ENCODE measurements at places on chromosomes 1 and 21. TPM values are rescaled to one million over a fixed set of nuclear protein-coding genes. Genes with fewer than 3 reads are reported as not detected.

DNA sequence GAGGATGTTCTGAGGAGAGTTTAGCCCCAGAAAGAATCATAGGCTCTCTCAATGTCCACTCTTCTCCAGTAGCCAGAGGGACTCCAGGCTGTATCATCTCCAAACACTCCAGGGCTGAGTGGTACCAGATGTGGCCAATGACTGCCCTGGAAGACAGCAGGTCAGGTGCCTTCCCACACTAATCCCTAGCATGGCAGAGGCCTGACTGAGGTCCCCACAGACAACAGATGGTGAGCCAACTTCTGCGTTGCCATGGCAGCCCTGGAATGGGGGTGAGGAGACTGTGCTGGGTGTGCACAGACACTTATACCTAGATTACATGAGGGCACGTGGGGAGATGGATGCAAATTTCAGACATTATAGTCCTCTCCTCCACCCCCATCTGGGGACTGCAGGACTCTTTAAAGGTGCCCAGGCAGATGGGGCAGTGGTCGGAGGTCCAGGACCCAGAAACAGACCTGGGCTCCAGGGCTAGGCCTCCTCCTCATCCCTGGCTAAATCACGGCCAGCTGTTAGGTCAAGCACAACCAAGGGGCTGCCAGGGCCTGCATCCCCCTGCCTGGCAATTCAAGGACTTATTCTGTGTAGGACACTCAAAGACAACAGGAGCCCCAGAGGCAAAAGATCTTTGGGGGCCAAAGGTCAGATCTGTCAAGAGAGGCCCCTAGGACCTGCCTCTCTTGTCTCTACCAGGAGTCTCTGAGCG, 42.9 kb downstream of the CAMK2N1 start:
- DNase-seq: no peak

KIF26B gene
- total RNA-seq: 0.36 TPM

KCNK2 gene
- total RNA-seq: 0.27 TPM

DNA sequence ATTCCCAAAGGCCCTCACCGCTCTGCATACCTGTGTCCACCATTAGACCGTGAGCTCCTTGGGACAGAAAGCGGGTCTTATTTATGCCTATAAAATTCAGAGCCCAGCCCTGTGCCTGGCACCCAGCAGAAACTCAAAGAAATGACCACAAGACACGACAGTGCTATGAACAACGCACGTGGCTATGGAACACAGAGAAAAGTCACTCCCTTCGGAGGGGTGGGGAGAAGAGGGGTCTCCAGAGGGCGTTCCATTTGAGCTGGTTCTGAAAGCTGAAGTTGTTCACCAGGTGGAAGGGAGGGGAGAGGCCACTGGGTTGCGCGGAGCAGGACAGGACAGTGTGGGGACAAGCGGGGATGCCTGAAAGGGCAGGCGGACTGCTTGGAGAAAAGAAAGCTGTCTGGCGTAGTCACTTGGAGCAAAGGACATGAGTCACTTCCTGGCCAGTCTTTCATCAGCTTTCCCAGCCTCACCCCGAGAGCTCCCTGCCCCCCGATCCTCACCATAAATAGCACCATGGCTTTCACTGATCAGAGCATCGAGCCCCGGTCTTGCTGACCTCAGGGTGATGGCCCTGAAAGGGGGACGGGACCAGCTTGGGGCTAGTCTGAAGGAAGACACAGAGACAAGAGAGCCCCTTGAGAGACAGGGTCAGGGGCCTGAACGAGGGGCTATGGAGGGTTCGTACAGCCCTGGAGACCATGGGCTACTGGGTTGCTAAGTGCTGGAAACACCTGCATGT, 28.5 kb downstream of the ECE1 start:
- DNase-seq: peak; percentile 52

FAM163A gene
- 0.15 TPM for total RNA-seq

GRCh38 chr1:38565020-38565491, 294.5 kb downstream of the RRAGC start:
- no peak for DNase-seq

- no peak for DNase-seq
Observed at GRCh38 chr1:53311702-53312305, 16.1 kb downstream of the LRP8 start.

- no peak for DNase-seq
Observed at GRCh38 chr1:9849691-9850441, 26.1 kb upstream of the CLSTN1 start.

GUCA2A gene
- 1,178 TPM for total RNA-seq

DSCAM gene
- not detected for total RNA-seq

GRCh38 chr1:176315519-176316220, 108.6 kb upstream of the COP1 start:
- no peak for DNase-seq

PTPRC gene
- total RNA-seq: 22.4 TPM
